ENCODE measurements at places on chromosomes 1 and 21.

GRCh38 chr1:22536506-22536905, 26.8 kb upstream of the EPHA8 start:
- DNase-seq = no peak

DNA sequence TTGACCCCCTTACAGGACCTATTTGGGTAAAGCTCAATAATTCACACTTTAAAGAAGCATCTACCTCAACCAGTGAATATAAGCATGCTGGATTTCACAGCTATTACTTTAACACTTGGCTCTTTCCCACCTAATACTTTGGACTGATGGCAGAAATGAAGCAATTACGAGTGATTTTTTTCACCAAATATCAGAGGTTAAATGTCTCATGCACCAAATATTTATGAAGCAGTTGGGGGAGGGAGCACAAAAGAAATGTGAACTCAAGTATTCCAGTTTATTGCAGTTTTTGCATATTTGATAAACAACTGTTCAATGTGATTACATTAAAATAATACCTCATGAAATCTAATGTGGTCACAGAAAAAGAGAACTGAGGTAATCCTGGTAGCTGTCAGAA, 223.6 kb downstream of the LRRC7 start:
- no peak for DNase-seq

DNA sequence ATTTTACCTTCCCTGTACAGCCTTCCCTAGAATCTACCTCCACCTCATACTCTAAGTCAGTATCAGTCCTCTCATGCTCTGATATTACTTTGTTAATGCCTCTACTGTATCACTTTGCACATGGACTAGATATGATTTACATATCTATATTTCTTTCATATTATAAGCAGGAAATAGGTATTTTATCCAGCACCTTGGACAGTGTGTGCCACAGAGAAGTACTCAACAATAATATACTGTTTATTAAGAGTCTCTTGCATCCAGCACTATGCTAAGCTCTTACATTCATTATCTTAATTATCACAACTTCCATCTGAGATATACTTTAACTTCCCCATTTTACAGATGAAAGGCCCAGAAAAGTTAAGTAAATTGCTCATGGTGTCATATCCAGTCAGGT, 247.9 kb upstream of the DAB1 start:
- no peak for DNase-seq

GRCh38 chr1:45843474-45843905, 40.1 kb downstream of the MAST2 start:
- DNase-seq = no peak

GRCh38 chr21:16084776-16085364, 355.1 kb downstream of the USP25 start:
- DNase-seq = no peak

DNA sequence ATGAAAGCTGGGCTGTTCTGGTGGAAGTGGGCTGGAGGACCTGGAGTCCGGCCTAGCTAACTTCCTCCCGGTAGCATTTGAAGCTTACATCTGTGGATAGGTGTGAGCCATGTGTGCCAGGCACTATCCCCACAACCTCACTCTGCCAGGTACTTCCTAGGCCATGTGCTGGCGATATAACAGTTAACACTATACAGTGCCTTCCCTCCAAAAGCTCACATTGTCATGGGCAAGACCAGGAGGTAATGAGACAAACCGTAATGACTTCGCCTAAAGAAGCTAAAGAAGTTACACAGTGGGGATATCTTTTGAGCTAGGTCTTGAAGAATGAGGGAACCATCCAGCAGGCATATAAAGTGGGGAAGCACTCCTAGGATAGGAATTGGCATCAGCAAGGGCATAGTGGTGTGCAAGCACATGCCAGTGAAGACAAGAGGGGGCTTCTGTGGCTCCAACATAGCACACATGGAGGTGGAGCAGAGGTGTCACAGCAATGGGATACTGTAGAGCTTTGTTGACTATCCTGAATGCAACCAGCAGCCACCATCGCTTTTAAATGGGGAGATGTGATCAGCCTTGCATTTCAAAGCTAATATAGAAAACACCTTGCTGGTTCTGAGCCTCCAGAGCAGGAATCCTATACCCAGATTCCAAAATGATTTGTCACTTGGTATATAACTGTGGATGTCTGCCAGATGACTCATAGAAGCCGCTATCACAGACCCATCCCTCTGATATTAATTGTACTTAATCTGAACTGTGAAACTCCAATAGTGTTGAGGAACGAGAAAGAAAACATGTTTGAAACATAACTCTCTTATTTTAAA, 466.3 kb downstream of the LMO4 start:
- no peak for DNase-seq

- DNase-seq = peak; percentile 66
Observed at GRCh38 chr1:52127181-52128180, 14.4 kb upstream of the ZFYVE9 start.

DNA sequence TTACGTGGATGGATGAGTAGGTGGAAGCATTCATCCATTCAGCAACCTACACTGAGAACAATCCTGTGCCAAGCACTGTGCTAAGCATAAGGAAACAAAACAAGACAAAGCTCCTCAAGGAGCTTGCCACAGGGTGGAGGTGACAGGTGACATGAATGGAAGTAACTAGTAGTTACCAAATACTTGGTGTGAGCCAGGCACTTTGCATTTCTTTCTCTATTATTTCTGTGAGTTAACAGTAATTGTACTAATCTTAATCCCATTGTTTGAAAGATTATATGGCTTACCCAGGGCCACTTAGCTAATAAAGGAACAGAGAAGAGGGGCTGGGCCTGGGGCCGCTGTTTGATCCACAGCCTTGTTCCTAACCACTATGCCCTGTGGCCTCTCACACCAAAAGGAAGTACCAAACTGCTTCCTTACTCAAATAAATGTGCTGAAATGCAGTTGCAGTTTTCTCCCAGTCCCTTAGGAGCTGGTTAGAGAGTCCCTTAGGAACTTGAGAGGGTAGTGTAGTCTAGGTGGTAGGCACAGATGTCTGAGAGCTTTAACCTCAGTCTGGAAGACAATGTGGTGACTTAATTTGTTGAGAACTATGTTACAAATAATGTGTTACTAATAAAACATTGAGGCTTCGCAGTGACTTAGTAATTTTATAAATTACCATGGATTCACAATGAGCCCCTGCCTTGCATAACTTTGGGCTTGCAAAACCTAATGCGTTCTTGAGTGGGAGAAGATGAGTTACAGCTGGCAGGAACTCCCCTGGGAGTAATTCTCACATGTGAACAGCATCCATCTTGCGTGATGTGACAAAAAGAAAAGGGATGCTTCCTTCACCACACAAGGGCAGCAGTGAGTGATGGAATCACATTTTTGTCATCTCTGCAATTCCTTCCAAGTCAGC, 69.8 kb downstream of the MPZL1 start:
- DNase-seq = no peak

GRCh38 chr1:5447503-5447960, 544.7 kb downstream of the NPHP4 start:
- peak; percentile 40 for DNase-seq

All from COR-L47 (cell line).